GM12892 (cell line): ENCODE measurements at places on chromosomes 1 and 21.

DNA sequence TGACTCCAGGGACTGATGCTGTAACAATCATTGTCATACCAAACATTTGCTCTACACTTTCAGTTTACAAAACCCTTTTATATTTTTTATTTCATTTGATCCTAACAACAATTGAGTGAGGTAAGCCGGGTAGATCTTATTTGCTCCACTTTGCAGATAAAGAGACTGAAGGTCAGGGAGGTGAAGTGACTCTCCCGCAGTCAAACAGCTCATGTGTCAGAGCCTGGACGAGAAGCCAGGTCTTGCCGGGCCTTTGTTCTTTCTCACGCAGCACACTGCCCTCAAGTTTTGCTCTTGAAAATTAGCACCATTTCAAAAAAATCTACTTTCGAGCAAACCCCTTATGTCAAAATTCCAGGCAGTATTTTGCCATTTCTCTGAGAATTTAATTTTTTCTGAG, 65.2 kb downstream of the CD247 start:
- no peak for DNase-seq

DNA sequence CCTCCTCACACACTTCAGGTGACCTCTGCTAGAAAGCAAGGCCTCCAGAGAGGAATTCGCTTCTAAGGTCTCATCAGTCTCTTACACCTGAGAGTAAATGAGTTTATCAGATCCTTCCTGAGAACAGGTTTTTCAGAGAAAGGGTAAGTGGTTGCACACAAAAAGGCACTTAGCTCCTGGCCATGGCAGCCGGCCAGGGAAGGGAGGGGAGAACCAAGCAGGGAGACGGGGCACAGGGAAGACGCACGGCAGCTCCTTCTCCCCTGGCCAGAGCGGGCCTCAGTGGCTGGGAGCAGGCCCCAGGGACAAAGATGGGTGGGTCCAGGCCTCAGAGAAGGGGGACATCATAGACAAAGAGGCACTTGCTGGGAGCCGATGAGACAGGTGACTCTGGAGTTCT, 3.6 kb upstream of the TNNT2 start:
- no peak for DNase-seq

DNA sequence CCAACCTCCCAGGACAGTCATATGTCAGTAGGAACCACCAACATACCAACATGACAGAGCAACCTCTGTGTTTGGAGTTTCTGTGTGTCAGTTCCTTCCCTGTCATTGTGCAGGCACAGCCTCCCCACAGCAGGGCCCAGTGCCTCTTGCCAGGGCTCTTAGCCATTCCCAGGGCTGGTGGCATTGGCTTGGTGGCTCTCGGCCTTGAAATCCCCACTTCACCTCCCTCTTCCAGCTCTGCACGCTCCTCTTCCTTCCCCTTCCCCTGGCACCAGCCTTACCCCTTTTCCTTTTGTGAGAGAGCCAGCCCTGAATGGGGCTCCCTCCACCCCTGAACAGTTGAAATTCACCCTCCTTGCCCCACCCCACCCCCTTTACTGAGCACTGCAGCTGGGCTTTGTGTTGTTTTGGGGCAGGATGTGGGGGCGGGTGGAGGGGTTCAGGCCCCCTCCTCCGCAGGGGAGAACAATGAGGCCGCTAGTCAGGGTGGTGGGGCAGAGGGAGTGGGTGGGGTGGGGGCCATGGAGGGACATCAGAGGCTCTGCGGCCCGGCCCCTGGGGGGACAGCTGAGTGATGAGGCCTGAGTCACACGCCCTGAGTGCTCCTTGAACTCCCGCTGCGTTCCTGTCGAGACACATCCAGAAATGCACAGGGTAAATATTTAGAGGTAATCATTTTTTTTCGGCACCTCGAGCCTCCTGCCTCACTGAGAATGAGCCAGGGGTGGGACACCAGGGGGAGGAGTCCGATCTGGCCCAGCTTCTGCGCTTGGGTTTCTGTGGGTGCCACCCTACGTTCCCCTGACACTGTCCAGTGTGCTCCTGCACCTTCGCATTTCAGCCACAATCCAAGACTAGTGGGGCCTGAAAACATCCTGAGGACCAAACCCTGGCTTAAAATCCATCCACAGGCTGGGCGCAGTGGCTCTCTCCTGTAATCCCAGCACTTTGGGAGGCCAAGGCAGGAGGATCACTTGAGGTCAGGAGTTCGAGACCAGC, 28.6 kb downstream of the LGR6 start:
- DNase-seq, result no peak

GRCh38 chr1:29425631-29426030, 189.3 kb downstream of the PTPRU start:
- no peak for DNase-seq

DNA sequence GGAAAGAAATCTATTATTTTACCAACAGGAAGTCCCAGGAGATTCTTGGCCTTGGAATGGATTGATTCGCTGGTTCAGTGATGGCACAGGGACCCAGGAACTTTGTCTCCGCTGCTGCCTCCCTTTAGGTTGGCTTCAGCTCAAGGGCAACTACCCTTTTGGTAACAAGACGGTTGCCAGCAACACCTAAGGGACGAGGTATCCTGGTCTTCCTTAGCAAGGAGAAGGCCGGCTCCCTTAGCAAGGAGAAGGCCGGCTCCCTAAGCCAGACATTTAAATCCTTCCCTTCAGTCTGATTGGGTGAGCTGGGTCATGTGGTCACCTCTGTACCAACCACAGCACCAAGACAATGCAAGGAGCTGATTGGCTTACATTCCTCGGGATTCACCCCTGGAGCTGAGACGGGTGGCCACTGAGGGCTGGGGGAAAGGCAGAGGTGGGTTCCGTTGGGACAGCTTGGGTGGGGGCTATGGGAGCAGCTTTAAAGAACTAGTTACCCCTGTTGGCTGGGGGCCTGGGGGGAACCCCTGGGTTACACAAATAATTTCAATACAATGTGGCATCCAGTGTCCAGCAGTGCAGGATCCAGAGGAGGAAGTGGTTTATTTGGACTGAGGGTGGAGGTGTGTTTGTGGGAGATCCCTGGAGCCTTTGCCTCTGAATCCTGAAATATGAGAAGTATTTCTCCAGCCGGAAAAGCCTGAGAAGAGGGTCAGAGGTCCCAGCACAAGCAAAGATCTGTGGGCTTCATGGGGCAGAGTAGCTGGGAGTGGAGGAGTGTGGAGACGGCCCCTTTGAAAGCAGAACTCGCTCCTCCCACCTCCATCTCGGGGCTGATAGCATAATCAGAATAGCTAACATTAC, 20.7 kb upstream of the CLIC4 start:
- no peak for DNase-seq
